ENCODE measurements at places on chromosomes 4 and X.

GRCh38 chr4:185119927-185120630 is 23.0 kb upstream of the SLC25A4 start:
- no peak for DNase-seq

DNA sequence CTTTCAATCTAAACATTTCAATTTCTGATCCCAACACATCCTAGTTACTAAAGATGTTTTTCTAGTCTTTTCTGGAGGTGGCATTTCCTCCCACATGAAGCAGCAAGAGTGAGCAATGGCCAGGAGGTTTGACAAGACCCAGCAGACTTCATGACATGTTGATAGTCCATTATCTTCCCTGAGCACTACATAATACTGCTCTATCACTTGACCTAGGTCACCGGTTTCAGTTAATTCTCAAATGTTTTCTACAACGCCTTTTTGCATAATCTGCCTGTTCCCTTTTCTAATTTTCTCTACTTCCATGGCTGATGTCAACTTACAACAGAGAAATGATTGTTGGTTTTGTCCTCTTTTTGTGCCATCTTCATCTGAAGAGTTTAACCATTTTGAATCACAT is 62.0 kb upstream of the GPRIN3 start:
- DNase-seq, result no peak

GRCh38 chr4:5127556-5127955 is 76.3 kb downstream of the STK32B start:
- no peak for DNase-seq

GRCh38 chrX:70168238-70169188 is 8.8 kb upstream of the DGAT2L6 start:
- DNase-seq, result no peak

GRCh38 chr4:87651941-87652340 is 1.9 kb downstream of the DMP1 start:
- DNase-seq, result no peak

- DNase-seq, result no peak
Observed at GRCh38 chr4:187903106-187903505, 92.5 kb upstream of the ZFP42 start.

DNA sequence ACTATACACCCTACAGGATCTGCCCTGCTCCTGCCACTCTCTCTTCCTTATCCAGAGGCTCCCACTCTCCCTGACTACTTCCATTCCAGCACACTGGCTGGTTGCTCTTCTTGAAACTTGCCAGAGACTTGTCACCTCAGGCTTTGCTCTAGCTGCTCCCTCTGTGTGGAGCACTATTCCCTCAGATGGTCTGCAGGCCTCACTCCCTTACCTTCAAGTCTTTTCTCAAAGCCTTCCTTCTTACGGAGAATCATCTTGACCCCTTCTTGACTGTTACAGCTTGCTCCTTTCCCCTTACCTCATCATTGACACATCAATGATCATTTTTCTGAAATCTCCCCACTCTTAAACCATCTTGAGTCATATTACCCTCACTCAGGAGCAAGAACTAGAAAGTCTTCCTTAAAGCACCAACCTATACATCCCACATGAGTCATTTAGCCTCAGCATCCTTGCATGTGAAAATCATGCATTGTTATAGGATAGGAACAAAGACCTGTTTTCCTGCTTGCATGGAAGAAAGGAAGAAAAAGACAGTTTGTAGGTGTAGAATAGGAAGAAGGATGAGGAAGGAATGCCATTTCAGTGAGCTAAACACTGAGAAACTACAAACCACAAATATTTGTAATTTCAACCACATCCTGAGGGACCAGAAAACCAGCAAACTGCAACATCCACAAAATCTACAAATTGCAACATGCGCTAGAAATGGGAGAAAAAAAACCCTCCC is 55.7 kb downstream of the ANTXR2 start:
- no peak for DNase-seq

GRCh38 chr4:95290702-95291101 is 258.1 kb downstream of the UNC5C start:
- DNase-seq, result no peak

GRCh38 chr4:15376145-15376544 is 51.7 kb upstream of the C1QTNF7 start:
- DNase-seq, result no peak

- DNase-seq, result no peak
Observed at GRCh38 chr4:155966171-155966570, 12.5 kb upstream of the CTSO start.

GRCh38 chr4:6475492-6476020 is 3.1 kb upstream of the PPP2R2C start:
- DNase-seq, result no peak

- DNase-seq, result no peak
Observed at GRCh38 chr4:176333076-176333475, 13.3 kb downstream of the SPCS3 start.

GRCh38 chr4:95181243-95181995 is 367.4 kb downstream of the UNC5C start:
- peak; percentile 56 for DNase-seq

DNA sequence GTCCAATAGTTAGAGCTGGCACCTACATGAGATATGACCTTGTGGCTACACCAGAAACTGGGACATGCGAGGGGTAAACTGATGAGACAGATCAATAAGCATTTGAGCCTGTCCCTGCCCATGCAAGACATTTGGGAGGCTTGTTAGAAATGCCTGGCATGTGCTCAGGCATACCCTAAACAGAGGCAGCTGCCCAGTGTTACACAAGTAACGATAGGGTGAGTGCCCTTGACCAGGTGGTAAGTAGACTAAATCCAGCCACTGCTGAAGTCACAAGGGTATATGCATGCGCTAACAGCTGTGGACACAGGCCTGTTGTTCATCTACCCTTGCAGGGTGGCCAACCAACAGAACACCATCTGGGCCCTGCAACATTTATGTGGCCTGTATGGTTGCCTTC is 56.1 kb upstream of the CCDC149 start:
- no peak for DNase-seq

GRCh38 chrX:12488771-12489170 is 302.4 kb upstream of the PRPS2 start:
- DNase-seq, result no peak

DNA sequence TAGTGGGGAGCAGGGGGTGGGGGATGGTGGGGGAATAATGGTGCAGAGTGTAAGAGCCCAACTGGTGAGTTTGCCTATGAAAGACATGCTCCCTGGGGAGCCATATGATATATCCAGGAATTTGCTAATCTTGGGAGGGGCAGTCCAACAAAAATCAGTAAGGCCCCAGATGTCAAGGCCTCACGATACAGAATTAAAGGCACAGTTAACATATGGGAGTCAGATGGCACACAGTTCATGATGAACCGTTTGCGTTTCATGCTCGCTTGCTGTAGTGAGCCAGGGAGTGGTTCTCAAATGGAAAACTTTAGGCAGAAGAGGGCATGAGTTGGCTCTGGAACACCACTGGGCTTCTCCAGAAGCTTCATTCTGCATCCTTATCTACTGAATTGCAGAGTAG is 33.9 kb upstream of the VCX2 start:
- no peak for DNase-seq

- no peak for DNase-seq
Observed at GRCh38 chrX:23372220-23372902, 37.7 kb downstream of the PTCHD1 start.

All from CD4-positive, alpha-beta T cell (primary cell).